Activated CD4-positive, alpha-beta T cell treated with anti-CD3 and anti-CD28 coated beads, Interleukin-2, Interleukin-4, amounts not matched to agents 100 ng/mL and 50 ng/mL, durations not matched to agents 16 hours and 8 hours (primary cell): ENCODE measurements at places on chromosomes 7 and 10.

DNA sequence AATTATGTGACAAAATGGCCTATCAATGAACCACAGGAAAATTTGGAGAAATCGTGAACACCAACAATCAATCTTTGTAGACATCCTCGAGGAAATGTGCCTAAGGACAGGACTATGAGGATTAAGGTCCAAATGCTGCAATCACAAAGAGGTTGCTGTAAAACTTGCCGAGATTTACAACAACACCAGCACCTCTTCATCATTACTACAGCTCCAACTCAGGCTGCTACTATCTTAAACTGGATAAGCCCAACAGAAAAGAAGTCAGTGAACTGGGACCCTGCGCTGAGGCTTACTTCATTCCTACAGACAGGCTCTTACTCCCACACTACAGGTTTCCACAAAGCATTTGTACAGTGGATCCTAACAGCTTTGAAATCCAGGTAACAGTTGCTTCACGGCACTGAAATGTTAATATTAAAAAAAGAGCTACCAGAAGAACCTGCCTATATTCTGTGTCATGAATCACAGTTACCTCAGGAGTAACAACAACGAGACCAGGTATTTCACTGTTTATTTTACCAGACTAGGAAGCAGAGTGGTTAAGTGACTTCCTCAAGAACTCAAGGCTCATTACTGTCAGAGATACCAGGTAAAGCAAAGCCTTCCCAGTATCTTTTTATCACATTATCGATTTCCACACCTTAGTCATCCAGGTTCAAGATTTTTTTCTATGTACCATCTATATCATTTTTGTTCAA, 23.9 kb downstream of the CACUL1 start:
- no peak for DNase-seq

GRCh38 chr7:98872328-98872924, 2.6 kb upstream of the TMEM130 start:
- DNase-seq, result peak; percentile 28

- DNase-seq, result no peak
Observed at GRCh38 chr10:48445932-48446331, 139.5 kb downstream of the MAPK8 start.

DNA sequence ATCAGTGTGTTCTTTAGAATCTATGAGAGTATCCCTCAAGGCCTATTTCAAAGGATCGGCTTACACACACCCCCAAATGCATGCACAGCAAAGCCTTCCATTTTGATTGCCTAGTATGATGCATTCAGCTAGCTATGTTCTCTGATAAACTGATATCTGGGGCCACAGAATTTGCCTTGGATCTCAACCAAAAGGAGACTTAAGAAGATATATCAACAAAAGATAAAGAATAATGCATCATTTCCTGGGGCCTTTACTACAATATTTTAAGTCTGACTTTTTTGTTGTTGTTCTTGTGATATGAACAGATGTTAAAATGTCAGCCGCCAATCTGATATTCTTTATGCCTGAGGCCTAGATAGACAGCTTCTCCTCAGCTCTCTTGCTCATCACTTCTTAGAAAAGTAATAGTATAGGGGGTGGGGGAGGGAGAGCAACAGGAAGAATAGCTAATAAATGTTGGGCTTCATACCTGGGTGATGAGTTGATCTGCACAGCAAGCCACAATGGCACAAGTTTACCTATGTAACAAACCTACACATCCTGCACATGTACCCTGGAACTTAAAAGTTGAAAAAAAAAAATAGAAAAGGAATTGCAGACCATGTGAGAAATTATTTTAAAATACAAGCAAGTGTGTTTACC, 792.9 kb upstream of the GHITM start:
- DNase-seq, result no peak

DNA sequence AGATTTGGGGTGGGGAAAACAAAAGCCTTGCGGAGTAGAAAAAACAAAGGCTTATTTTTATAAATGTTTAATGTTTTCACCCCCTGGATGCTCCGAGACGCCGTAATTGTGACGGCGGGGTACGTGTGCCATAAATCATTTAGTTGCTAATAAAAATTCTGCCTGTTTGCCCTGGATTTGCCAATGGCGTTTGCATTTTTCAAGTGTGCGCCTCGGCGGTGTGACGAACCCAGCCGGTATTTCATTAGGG, 2.5 kb upstream of the TNRC18 start:
- DNase-seq, result no peak

GRCh38 chr7:85655252-85655651, 468.4 kb upstream of the SEMA3D start:
- no peak for DNase-seq

DNA sequence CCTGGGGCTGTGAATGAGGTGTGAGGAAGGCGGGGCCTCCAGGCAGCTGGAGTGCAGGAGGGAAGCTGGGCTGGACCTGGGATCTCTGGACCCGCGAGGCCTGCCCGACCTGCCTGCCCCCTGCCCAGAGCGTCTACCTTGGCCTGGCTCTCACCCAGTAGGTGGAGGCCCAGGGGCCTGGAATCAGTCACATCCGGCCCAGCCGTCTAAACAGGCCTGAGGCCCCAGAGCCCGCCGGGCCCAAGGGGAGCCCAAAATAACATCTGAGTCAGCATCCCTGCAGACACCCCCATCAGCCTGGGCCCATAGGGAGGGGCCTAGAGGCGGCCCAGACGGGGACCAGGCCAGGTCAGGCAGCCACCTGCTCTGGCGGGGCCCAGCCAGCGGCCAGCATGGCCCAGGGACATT, 15.1 kb upstream of the ELN start:
- no peak for DNase-seq

DNA sequence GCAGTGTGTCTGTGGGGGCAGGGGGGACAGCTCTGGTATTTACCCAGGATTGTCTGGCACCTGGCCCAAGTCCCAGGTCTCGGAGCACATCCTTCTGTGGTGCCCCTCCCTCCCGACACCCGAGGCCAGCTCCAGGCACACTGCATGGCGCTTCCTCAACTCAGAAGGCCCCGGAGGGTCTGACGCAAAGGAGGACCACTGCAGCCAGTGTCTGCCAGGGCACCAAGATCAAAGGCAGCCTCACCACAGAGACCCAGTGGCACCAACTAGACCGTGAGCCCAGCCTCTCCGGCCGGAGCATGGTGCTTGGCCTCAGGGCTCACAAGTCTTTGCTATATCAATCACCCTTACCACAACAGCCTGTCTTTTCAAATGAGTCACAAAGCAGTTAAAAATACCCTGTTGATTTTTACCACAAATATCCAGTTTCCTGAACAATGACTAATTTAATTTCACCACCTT, 99.3 kb upstream of the DDC start:
- peak; percentile 85 for DNase-seq

DNA sequence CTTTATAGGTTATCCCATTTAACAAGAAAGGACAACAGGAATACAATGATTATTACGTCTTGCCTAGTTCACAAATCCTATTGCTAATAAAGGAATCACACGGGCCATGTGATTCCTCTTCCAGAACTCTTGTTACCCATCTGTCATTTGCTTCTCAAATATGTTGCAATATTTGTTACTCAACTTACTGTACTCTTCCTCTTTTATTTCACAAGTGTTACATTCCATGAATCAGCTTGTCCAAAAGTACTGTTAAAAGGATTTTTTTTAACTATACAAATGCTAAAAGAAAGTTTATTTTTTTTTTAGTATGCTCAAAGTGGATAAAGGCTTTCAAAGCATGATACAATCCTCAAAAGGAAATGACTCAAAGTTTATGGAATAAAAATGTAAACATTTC, 3.9 kb upstream of the CD36 start:
- DNase-seq, result no peak

GRCh38 chr10:50396491-50397311, 145.4 kb upstream of the ASAH2 start:
- DNase-seq, result peak; percentile 89

DNA sequence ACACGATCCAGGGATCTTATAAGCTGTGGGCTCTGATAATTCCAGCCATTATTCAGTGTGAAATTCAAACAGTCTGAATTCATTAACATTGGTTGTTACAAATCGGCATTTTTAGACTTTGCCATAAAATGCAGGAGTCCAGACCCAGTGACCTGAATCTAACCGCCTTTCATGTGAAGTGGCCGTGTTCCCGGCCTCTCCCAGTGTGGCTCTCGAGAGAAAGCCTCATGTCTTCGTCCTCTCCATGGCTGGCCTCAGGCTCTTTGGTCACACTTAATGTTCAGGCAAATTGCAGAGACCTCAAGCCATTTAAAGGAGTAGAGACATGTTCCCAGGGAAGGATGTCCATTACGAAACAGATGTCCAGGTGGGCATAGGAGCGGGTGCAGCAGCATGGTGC, 59.3 kb downstream of the CTBP2 start:
- no peak for DNase-seq

- DNase-seq, result no peak
Observed at GRCh38 chr10:452512-453426, 236.7 kb downstream of the DIP2C start.

GRCh38 chr10:68348265-68348741, 15.6 kb upstream of the PBLD start:
- peak; percentile 52 for DNase-seq

GRCh38 chr10:65231148-65231547, 1694.7 kb upstream of the LRRTM3 start:
- no peak for DNase-seq

GRCh38 chr10:22338185-22338900, 7.0 kb upstream of the SPAG6 start:
- DNase-seq, result no peak

DNA sequence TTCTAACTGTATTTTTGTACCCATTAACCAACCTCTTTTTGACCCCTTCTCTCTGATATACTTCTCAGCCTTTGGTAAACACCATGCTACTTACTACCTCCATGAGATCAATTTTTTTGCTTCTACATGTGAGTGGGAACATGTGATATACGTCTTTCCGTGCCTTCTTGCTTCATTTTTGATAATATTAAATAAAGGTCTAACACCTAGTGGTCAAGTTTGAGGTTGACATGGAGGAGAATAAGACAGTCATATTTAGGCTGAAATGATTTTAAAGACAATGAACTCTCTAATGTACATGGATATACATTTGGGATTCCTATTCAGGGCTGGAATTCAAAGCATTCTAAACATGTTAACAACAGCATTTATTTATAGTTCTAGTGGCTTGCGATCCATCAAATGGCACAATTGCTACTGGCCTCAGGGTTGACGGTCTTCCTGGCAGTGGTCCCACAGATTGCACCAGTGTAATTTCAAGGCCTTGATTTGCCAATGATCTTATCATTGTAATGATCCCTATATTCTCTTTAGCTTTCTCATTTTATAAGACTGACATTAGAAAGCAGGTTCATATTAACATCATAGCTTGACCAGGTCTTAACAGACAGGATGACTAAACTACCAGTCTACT, 315.9 kb upstream of the ETV1 start:
- no peak for DNase-seq

DNA sequence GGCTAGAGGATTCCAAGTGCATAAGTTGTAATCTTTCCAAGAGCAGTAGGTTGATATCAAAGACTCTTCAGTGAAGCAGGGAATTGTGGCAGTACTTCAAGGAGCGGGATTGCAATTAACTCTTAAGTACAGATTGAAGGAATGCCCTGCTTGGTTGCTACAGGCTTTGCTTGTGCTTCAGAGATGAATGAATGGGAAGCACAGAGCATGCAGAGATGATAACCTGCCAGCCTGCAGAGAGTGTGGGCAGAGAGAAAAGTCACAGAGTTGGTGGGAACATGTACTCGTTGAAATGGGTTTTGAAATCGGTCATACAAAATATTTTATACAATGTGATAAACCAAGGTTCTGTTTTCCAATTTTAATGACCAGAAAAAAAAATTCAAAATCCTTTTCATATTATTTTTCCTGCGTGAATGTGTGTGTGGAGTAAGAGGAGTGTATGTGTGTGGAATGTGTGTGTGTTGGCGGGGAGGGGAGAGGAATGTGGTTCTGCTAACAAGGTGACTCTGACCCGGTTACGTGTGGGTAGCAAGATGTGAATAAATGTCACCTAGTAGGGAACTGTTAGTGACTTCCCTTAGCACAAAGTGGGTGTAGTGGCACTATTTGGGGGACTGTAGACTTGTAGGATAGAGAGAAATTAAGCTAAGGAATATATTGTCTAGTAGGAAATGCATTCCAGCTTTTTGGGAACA, 697.8 kb downstream of the GATA3 start:
- no peak for DNase-seq

DNA sequence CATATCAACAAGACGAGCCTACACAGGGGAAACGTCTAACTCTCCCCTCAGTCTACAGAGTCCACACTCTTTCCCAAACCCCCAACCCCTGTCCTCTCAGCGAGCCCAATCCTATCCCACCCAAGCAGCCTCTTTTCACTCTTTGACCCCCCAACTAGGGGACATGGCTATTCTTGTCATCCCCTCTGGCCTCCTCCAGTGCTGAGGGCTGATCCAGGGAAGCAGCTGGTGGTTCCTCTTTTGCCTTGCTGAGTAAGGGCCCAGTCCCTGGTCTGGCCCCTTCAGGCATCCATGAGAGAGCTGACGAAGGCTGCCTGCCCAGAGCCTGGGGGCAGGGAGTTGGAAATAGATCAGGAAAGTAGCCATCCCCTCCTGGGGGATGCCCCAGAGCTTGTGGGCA, 6.4 kb downstream of the NOBOX start:
- DNase-seq, result no peak

GRCh38 chr10:132579027-132579859, 41.7 kb downstream of the INPP5A start:
- DNase-seq, result no peak

DNA sequence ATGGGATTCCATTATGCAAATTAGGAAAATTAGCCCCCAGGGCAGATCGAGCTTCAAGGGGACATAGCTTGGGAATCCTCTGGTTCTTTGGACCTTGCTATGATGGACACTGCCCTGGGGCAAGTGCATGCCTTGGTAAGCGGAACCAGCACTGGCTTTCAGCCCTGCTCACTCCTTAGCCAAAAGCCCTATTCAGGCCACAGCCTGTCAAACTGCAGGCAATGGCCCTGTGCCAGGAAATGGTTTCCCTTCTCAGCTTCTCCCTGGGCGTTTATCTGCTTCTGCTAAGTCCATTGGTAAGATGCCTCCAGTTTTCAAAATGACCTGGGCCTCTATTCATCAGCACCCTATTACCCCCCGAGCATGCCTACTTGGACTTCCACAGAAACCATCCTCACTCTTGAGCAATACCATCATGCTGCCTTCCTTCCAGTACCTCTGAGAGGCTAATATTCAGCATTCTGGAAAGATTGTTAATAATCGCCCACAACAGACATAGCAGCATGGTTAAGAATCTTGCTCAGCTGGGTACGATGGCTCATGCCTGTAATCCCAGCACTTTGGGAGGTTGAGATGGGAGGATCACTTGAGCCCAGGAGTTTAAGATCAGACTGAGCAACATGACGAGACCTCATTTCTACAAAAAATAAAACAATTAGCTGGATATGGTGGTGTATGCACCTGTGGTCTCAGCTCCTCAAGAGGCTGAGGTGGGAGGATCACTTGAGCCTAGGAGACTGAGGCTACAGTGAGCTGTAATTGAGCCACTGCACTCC, 918.6 kb upstream of the AUTS2 start:
- no peak for DNase-seq
